Hepatocyte (in vitro differentiated cells): ENCODE measurements at places on chromosomes 13 and 19.
A peak's percentile ranks its signal among the peaks of the same experiment; 100 is the strongest.

GRCh38 chr19:51311351-51312257 is at the start of gene IGLON5:
IGLON5 (plus strand) TSS chr19:51311644; CDS start chr19:51311848, 204 bp downstream.
- DNase-seq: peak; percentile 57

- DNase-seq: peak; percentile 36
Observed at GRCh38 chr13:51435002-51435578, 17.7 kb downstream of the INTS6 start.

DNA sequence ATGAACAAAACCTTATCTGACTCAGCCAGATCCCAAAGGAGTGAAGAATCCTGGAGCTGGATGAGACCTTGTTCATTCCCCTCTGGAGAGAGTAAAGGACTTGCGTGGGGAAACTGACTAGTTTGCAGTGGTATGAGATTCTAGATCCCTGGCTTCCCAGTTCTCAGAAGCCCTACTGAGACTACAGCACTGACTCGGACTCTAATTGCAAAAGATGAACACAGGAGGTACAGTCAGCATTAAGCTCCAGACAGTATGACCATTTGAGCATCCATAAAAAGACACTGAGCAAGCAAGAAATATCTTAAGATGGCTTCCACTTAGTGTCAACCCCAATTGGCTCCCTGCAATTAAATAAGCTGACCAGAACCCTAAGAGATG is 6.8 kb downstream of the ZC3H4 start:
- no peak for DNase-seq

DNA sequence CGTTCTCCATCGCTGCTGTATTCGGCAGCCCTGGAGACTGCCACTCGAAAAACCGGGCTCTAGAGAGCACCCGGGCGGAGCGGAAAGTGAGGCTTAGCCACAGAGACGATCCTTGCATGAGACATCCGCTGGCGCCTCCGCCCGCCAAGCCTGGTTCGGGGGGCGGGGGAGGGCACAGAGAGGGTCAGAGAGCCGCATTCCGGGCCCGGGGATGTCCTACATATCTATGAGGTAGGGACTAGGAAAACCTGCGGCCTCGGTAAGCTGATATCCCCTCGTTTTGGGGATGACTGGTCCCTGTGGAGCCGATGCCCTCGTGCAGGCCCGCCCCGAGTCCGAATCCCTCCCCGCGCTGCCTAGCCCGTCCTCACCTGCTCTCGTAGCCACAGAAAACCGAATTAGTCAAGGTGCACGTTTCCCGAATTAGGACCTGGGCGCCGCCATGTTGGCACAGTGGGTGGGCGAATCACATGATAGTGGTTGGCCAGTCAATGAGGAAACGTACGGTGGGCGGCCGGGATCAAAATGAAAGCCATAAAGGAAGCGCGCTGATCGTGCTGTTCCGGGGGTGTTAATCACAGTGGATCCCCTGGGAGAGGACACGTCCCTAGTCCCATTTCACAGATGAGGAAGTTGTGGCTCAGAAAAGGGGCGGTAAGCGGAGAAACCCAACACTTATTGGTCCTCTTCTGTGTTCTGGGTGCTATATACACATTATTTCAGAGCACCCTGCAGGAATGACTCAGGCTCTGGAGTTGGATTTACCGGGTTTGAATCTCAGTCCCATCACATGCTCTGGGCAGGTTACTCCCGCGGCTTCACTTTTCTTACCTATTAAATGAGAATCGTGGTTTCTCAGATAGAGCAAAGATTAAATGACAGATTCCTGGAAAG is at the start of gene TRMT1:
TRMT1 (minus strand) TSS at position 459 of the 894 bp plus-strand sequence; CDS start at position 118, 341 bp downstream.
- DNase-seq: peak; percentile 94

DNA sequence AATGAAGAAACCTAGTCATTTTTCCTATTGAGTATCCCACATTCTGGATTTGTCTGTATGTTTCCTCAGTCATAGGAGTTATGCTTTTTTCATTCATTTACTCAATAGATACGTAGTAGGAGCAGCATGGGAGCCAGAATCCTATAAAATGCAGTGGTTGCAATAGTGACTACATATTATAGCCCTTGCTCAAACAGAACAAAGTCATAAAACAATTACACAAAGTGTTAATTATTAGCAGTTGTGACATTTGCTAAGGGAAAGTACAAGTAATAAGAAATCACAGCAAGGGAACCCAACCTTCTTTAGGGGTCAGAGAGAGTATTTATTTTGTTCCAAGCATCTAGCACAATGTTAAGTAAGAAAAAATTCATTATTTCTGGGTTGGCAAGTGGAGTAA is 27.7 kb upstream of the POU4F1 start:
- DNase-seq: peak; percentile 19

DNA sequence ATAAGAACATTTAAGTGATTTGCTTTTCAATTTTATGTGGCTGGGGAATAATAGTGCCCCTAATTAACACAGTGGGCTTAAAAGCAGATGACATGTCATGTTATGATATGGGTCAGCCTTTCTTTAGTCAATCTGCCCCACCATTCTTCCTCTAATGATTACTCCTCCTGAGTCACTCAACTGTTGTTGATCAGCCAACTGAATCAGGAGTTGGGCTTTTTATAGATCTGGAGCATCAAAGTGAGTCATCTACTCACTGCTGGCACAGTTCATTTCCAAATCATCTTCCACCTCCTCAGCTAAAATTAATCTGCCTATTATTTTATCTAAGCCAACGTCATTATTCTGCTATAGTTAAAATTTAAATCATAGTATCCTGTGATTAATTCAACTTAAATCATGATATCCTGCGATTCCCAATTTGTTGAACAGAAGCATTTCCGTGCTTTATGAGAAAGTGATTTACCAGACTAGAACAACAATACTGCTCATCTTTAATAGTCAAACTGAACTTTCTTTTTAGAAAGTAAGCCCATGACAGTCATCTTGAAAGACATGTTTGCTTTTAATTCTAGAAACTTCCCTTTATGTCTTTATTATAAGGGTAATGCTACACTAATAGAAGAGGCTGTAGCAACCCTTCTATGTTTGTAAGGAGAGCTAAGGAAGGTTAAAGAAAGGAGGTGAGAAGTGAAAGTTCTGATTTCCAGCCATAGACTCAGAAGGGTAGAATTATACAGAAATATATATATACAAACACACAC is 551.4 kb downstream of the TBC1D4 start:
- DNase-seq: no peak

GRCh38 chr13:58843567-58843966 is 1212.0 kb downstream of the PCDH17 start:
- no peak for DNase-seq

GRCh38 chr13:59352600-59352999 is 811.1 kb downstream of the DIAPH3 start:
- peak; percentile 19 for DNase-seq
